Caco-2 (cell line): ENCODE measurements at places on chromosomes 11 and 22. TPM values are rescaled to one million over a fixed set of nuclear protein-coding genes. Genes with fewer than 3 reads are reported as not detected.

GRCh38 chr11:129699711-129700304 is 115.8 kb upstream of the TMEM45B start:
- H3K4me3 ChIP-seq = no peak overlapping the region
- DNase-seq = peak; percentile 25
- H3K27me3 ChIP-seq = no peaks in the 10 kb centered on the region
- no peaks in the 10 kb centered on the region for H3K36me3 ChIP-seq

DNA sequence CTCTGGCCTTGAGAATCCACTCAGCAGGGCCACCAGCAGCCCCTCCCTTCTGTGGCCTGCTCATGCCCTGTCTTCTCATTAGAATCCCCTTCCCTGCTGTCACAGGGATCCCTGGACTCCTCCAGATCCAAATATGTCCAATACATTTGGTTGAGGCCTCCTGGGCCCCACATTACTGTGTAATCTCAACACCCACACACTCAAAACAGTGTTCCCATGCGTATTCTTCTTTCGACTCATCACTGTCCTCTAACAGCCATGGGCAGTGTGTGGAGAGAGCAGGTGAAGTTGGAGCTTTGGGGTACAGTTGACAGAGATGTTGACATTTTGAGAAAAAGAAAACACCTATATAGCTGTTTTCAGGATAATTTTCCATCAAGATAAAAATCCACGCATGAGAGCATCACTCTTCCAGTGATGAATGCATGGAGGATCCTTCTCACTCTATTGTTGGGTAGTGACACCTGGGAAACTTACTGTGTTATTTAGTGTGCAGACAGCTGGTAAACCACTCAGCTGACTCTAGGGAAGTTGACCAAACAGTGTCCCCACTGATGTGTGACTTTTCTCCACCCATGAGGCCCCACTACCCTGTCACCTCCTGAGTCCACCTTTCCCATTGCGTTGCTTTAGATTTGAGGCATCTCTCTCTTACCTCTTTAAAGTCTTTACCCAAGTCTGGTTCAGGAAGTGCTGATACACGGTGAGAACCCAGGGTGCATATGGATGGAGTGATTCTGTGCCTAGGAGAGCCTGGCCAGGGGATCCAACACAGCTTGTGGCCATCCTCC is 28.7 kb upstream of the VPREB1 start:
- peaks cover 6% of the 10 kb centered on the region; the same call in 1 of the 2 replicates for H3K4me1 ChIP-seq
- no peak overlapping the region for H3K4me3 ChIP-seq
- H3K27me3 ChIP-seq = no peaks in the 10 kb centered on the region
- no peak overlapping the region for H3K27ac ChIP-seq
- no peaks in the 10 kb centered on the region for H3K36me3 ChIP-seq

DNA sequence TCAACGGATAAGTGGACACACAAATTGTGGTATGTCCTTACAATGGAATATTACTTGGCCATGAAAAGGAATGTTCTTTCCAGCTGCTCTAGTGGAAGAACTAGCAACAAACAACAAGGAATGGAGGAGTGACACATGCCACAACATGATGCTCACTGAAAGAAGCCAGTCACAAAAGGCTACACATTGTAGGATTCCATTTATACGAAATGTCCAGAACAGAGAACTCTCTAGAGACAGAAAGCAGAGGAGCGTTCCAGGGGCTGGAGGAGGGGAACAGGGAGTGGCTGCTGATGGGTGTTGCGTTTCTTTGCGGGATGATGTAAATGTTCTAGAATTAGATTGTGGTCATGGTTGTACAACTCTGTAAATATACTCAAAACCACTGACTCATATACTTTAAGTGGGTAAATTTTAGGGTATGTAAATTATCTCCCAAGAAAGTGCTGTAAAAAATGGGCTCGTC is 32.4 kb upstream of the PDGFB start:
- H3K4me1 ChIP-seq = no peaks in the 10 kb centered on the region
- H3K27me3 ChIP-seq = no peaks in the 10 kb centered on the region

GRCh38 chr11:75461151-75461550 is 28.1 kb upstream of the KLHL35 start:
- no peak overlapping the region for H3K27ac ChIP-seq
- H3K36me3 ChIP-seq = no peaks in the 10 kb centered on the region
- H3K4me1 ChIP-seq = peaks cover 26% of the 10 kb centered on the region
- no peaks in the 10 kb centered on the region for H3K27me3 ChIP-seq
- no peak overlapping the region for H3K4me3 ChIP-seq
- DNase-seq = no peak

- no peaks in the 10 kb centered on the region for H3K4me1 ChIP-seq
- H3K36me3 ChIP-seq = no peaks in the 10 kb centered on the region
Observed at GRCh38 chr11:105389952-105390351, 219.9 kb upstream of the GRIA4 start.

GRCh38 chr11:126058105-126058874 is 4.4 kb downstream of the CDON start:
- H3K36me3 ChIP-seq = no peaks in the 10 kb centered on the region
- no peak overlapping the region for H3K27ac ChIP-seq
- DNase-seq = no peak
- peaks cover 8% of the 10 kb centered on the region for H3K4me1 ChIP-seq
- H3K27me3 ChIP-seq = no peaks in the 10 kb centered on the region

GRCh38 chr11:62172294-62172693 is 17.7 kb upstream of the SCGB1D1 start:
- DNase-seq = no peak
- no peaks in the 10 kb centered on the region for H3K36me3 ChIP-seq
- H3K27ac ChIP-seq = no peak overlapping the region
- no peaks in the 10 kb centered on the region for H3K4me1 ChIP-seq

GRCh38 chr11:65558002-65558929 is at the start of gene LTBP3:
Gene LTBP3 (minus strand): TSS chr11:65558359. CDS start chr11:65557959, 400 bp downstream.
- DNase-seq = peak; percentile 82
- H3K4me1 ChIP-seq = peaks cover 57% of the 10 kb centered on the region
- H3K27ac ChIP-seq = peak within 1 kb of the TSS; percentile 61
- peak within 1 kb of the TSS; percentile 70 for H3K4me3 ChIP-seq

GRCh38 chr11:114479331-114479730 is 40.1 kb downstream of the REXO2 start:
- DNase-seq = no peak
- no peaks in the 10 kb centered on the region for H3K27me3 ChIP-seq
- 0 out of 2 replicates have a peak, but pooled peaks cover 7% of the 10 kb centered on the region for H3K4me1 ChIP-seq
- H3K27ac ChIP-seq = no peak overlapping the region
- no peaks in the 10 kb centered on the region for H3K36me3 ChIP-seq

Gene DENND6B
- 3.4 and 5.5 TPM in 2 replicates for total RNA-seq
